ENCODE measurements at places on chromosomes 1 and 21.

DNA sequence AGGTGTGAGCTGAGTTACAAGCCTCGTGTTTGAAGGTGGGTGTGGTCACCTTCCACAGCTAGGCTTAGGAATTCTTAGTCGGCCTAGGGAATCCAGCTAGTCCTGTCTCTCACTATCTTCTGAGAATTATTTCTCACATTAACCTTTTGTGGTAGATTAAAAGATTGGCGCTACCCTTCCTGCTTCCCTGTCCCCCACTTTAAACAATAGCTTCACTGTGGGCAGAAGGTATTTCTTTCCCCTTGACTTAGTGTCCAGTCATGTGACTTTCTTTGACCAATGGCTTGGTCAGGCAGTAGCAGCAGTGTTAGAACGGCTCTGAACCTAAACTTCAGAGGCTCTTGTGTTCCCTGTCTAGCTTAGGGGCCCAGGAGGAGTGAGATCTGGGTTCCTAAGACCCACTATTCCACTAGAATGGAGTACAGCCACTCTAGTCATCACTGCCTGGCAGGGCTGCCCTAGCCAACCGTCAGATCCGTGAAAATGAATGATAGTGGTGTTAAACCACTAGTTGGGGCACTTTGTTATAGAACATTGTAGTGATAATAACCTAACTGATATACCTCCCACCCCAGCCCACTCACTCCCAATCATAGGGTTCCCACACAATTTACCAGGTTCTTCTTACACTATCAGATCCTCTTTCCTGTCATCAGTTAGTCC lies 13.9 kb upstream of the C1orf141 start:
- DNase-seq: no peak

- DNase-seq: no peak
These were observed 310.2 kb upstream of the ADAMTS5 start for GRCh38 chr21:27277110-27277509.

- DNase-seq: no peak
These were observed 29.1 kb upstream of the SLC25A33 start for GRCh38 chr1:9510130-9510529.

GRCh38 chr1:183801649-183802048 lies 3.3 kb upstream of the RGL1 start:
- DNase-seq: no peak

DNA sequence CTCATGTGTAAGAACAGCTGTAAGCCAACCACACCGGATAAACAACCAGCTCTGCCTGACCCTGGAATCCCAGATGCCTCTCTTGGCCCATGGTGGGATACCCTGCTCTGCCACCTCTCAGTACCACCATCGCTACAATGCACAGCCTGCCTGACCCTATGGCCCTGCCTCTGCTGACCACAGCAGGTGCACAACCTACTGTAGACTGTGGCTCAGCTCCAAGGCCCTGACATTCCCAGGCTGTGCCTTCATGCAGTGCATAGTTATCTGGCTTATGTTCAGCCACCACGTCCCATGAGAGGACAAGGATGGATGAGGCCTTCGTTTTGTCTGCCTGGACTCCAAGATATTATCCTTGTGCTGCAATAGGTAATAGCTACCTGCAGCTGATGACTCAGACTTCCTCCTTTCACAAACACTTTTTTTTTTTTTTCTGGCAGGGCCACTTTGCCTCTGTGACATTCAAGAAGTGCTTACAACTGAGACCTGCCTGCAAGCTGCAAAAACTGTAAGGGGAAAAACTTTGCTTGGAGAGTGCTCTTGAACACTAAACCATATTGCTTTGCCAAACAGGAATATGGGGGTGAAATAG lies 177.7 kb downstream of the URB2 start:
- DNase-seq: no peak

DNA sequence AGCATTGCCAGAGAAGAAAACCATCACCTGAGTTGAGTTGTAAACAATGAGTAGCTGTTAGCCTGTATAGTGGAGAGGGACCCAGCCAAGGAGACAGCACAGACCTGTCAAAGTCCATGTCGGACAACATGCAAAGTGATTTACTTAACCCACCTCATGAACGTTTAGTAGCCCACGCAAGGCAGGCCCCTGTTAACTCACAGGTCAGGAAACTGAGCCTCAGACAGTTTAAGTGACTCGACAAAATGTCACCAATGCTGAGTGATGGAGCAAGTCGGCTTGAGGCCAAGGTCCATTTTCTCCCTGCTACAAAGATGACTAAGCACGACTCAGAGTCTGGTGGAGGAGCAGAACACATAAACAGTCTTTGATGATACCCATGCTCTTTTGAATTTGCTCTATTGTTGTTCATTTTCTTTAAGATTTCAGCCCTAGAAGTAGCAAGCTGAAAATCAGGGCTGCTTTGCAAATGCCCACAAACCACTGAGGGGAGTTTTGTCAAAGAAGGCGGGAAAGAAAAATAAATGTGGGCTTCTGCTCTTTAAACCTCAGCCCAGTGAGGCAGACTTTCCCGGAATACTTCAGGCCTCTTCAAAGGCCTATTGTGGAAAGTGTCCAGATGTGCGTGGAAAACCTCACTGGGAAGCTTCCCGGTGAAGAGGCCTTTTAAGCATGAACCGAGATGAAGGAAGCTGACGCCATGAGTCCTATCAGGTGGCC lies 83.8 kb upstream of the HOOK1 start:
- DNase-seq: peak; percentile 9

DNA sequence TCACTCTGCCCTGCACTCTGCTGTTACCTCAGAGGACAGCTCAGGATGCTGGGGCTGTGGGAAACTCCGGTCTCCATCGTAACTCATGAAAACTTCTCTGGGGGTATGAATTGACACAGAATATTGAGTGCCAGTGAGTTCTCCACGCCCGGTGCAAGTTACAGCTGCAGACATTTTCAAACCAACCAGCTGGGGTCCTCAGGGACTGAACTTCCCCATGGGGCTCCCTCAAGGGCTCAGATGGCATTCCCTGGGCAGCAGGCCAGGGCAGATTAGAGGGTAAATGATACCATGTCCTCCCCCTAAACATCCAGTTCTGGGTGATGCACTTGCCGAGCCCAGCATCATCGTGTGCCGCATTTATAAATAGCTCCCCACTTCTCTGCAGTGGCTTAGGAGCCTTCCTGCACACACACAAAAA lies 27.8 kb upstream of the CCSAP start:
- DNase-seq: no peak

- DNase-seq: no peak
These were observed 5.0 kb downstream of the CHODL start for GRCh38 chr21:18249672-18250071.

- DNase-seq: no peak
These were observed 3.8 kb upstream of the ZBTB21 start for GRCh38 chr21:42013931-42014330.

DNA sequence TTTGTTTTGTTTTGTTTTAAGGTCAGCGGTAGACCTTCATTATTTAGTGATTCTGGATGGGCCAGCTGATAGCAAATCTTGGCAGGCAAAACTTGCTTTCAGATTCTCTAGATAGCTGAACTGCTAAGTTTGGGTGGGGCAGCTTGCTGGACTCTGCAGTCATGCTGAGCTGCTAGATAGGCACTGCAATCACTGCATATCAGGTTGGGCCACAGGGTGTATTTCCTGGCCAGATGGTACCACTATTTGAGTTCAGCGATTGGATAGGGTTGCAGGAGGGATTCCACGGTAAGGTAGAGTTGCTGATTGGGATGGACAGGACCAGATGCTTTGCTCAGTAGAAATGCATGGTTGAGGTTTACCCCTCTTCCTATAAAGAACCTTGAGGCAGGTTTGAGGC lies 579.3 kb upstream of the ADGRL4 start:
- DNase-seq: no peak

DNA sequence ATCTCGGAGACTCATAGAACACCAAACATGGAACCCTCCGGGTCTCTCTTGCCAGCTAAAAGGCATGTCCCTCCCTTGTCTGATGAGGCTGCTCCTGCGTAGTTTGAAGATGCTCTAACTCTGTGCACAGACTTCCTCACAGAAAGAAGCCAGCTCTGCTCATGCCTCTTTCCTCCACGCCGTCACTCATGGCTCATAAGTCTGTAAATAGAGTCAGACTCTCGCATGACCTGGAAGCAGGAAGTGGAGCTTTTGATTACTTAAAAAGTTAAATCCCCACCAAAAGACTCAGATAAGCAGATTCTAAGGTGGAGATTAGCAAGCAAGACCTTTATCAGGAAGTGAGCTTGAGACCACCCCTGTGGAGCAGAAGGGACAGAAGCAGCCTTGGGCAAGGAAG lies 171.6 kb downstream of the TRIM33 start:
- no peak for DNase-seq

DNA sequence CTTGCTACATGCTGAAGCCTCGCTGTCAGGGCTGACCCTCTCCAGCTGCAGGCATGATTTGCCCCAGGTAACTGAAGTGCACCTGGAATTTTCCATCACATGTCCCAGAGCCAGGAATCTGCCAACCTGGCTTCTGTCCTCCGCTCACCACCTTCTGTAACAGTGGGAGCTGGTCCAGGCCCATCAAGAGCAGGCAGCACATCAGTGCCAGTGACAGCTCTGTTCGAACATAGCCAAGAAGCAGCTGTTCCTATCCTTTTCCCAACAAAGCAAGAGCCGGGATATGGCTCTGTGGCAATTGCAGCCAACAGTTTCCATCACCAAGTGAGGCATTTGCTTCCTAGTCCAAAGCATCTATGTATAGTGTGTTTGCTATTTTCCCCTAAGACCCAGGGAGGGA lies 42.2 kb upstream of the KANK4 start:
- DNase-seq: no peak

- no peak for DNase-seq
These were observed 24.8 kb downstream of the JAK1 start for GRCh38 chr1:64941461-64942117.

- DNase-seq: no peak
These were observed 157.3 kb downstream of the PEX14 start for GRCh38 chr1:10631811-10632593.

GRCh38 chr1:76864383-76864782 lies 2.9 kb upstream of the ST6GALNAC5 start:
- no peak for DNase-seq

DNA sequence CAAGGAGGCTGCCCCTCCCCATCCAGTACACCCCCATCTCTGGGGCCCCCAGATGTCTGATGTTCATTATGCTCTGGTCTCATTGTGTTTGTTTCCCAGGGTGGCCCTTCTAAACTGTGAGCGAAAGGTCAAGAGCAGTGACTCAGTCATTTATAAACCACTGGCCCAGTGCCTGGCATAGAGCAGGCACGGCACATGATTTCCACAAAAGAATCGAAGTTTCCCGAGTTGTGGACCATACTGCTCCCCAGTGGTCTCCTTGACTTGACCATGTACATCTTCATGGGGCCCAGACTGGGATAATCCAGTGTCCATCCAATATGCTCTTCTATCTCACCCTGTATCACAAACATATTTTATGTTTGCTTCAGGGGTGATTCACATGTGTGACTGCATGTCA lies 153.3 kb downstream of the NR5A2 start:
- no peak for DNase-seq

DNA sequence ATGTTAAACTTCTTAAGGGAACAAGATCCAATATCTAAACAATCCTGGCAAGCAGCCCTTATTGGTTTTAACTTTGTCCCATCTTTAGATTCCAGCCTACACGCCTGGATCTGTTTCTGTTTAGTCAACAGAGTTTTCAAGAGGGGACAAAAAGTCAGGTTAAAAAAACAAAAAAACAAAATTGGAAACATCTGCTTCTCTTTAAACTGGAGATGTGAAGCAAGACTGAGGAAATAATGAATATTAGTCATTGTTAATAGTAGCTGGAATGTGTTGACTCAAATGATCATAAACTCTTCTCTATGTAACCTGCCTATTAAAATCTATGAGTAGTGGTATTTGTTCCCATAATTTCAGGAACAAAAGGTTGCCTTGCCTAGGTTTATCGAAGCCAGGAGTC lies 55.0 kb downstream of the NID1 start:
- DNase-seq: no peak

DNA sequence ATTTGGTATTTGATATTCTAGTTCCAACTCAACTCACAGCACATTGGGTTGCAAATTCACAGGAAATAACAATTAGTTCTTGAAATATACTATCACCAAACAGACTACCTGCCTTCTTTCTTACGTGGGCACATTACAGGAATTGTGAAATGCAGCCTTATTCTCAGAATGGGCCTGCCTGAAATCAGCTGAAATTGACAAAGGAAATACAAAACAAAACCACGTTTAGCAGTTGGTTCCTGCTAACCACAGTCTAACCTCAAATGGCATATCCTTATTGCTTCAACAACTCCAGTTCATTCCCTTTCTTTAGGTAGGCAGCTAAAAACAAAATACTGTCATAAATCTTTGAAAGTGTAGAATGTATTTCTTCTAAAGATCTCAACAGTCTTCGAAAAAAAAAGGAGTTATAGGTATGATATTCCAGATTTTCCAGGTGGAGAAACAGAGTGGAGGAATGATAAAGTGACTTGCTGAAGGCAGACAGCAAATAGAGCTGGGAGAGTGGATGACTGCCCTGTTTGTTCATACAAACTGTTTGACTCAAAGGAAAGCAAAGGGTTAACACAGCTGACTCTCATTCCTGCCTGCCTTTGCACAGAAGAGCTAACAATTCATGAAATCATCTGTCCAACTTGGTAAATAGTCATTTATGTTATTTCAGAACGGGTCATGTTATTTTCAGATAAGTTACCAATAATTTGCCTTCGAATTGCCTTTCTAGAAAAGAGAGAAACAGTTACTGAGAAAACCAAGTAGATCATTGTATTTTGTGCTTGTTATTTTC lies 1.6 kb upstream of the GREM2 start:
- DNase-seq: peak; percentile 2

- DNase-seq: no peak
These were observed 180.7 kb downstream of the ZBTB18 start for GRCh38 chr1:244231572-244232315.

DNA sequence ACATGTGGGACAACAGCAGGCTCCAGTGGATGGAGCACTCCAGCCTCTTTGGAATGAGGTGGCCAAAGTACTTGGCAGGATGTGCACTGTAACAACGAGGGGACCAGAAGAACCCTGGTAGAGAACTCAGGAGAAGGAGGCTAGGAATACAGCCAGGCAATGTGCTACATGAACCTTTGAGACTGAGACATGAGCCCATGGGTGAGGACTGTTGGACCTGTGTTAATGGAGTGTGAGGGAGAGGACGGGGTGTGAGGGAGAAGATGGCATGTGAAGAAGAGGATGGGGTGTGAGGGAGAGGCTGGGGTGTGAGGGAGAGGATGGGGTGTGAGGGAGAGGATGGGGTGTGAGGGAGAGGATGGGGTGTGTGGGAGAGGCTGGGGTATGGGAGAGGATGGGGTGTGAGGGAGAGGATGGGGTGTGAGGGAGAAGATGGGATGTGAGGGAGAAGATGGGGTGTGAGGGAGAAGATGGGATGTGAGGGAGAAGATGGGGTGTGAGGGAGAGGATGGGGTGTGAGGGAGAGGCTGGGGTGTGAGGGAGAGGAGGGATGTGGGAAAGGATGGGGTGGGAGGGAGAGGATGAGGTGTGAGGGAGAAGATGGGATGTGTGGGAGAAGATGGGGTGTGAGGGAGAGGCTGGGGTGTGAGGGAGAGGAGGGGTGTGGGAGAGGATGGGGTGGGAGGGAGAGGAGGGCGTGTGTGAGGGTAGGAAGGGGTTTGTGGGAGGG lies 62.3 kb upstream of the ARTN start:
- no peak for DNase-seq
